DMS53 (cell line): ENCODE measurements at places on chromosomes 12 and 14.
A peak's percentile ranks its signal among the peaks of the same experiment; 100 is the strongest.

- no peak for DNase-seq
Observed at GRCh38 chr12:56572288-56572687, 50.7 kb downstream of the RBMS2 start.

DNA sequence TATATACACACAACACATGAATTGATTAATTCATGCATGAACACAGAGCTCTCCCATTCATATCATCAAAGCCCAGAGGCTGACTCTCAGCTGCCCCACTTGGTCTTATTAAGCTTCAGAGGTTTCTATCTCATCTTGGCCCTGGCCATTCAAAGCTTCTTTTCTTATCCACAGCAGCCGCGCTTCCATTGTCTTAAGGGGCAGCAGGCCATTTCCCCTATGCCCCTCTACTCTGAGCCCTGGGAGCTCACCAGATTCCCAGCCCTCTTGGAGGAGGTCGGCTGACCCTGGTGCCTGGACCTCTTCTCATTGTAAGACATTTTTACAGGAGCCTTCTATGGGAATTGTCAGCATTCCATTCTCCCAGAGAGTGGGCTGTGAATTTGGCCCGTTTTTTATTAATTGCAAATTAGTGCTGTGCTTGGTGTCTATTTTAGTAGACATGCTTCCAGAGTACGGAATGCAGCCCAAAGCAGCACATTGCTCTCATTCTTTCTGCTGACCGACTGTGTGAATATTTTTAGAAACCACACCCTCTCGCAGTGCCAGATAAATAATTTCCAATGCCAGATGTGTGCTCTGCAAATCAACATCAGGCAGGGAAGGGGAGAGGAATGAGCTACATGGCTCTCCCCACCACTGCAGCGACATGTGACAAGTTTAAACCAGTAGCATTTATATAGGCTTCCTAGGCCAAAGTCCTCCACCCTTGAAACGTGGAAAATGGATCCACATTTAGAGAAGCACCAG is 58.5 kb downstream of the NUAK1 start:
- DNase-seq: no peak

GRCh38 chr14:67622675-67623074 is 3.0 kb downstream of the ARG2 start:
- peak; percentile 88 for DNase-seq

DNA sequence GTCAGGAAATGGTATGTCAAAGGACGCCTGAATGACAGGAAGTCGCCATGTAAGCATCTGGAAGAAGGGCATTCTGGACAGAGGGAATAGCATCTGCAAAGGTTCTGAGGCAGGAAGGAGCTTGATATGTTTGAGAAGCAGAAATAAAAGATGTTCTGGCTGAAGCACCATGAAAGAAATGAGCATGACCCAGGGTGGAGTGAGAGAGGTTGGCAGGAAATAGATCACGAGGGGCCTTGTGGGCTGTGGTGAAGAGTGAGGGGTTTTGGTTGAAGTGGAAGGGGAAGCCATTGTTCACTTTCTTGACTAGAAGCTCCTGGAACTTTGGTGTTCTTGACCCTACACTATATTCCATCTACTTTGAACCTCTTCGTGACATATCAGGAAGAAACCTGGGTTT is 99.4 kb upstream of the PARP11 start:
- no peak for DNase-seq

- DNase-seq: no peak
Observed at GRCh38 chr14:72646861-72647528, 246.9 kb downstream of the DPF3 start.

DNA sequence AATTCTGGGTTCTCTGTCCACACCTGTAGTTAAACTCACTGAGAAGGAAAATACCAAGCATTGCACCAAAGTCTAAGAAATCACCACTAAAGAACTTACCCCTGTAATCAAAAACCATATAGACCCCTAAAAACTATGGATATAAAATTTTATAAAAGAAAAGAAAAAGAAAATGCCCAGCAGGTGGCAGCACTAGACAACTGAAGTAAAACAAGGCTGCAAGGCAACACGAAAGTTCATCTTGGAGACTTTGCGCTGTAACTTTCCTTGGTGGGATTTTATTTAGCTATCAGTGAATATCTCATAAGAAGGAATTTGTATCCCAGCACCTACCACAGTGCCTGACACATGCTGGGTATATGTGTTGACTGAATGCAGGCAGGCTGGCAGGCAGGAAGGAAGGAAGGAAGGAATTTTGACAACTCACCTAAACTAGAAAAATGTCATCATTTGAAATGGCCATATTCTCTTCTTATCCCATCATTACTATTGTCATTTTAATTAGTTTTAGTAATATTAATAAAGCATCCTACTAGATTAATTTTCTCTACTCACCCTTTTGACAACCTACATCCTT is 68.2 kb upstream of the ETV6 start:
- peak; percentile 92 for DNase-seq

GRCh38 chr14:75720842-75721498 is 59.9 kb downstream of the TTLL5 start:
- DNase-seq: no peak

GRCh38 chr14:97444248-97444647 is 647.1 kb downstream of the VRK1 start:
- no peak for DNase-seq

DNA sequence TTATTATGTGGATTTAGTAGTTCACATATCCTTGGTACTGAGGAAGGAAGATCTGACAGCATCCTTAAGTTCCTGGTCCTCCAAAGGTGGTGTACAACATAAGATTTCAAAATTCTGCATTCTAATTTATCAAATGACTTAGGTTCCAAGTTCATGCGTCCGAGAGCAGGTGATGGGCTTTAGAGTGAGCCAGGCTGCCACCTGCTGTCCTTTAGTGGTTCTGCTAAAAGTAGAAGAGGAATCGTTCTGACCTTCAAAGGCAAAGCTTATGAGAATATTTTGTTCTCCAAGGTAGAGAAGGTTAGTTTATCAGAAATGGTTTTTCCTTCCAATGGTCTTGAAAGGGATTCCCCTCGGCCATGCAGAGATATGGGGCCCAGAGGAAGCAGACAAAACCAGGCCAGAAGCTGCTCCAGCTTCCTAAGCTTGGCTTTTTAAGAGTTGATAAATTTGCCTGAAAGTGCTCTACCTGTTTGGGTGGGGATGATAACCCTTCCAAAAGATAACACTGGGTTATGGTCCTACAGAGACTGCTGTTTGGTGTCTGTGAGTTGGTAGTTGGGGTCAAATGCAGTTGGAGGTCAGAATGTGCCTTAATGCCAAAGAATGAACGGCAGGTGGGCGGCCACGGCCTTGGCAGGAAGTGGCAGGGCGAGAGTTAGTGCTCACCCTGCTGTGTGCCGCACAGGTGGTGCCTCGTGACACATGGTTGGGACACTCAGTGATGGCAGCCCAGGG is 29.1 kb upstream of the LRTM2 start:
- DNase-seq: peak; percentile 93

DNA sequence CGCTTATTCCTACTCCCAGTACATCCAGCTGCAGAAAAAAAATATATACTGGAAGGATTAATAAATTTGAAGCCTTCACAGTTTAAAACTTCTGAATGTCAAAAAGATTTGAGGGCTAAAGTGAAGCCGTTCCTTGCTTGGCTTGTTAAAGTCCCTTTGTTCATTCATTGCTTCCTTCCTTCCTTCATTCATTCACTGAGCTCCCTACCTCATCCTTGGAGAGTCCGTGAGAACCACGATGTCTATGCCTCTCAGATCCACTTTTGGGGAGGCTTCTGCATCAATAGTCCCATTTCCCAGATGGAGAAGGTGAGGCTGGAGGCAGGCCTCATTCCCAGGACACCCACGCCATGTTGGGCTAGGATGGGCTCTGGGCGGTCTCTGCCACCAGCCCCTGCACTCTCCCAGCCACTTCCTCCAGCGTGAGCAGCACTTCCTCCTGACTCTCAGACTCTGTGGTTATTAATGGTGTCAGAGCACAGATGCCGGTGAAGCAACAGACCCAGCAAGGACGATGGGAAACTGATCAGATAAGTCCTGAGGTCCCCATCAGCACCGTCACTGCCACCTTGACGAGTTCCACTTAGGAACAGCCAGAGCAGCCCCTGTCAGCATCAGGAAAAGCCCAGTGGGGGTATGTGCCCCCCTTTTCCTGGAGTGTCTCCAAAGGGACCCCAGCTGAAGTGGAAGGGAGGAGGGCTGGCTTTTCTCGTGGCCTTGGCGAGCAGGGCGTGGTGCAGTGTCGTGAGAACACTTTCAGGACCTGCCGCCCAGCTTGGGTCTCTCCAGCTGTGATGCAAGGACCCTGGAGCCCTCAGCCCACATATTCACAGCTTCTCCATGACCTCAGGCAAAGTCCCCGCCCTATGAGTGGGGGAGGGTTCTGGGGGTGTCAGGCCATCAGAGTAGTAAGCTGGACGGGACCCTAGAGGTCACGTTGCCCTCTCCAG is 21.2 kb downstream of the ASB2 start:
- DNase-seq: no peak

DNA sequence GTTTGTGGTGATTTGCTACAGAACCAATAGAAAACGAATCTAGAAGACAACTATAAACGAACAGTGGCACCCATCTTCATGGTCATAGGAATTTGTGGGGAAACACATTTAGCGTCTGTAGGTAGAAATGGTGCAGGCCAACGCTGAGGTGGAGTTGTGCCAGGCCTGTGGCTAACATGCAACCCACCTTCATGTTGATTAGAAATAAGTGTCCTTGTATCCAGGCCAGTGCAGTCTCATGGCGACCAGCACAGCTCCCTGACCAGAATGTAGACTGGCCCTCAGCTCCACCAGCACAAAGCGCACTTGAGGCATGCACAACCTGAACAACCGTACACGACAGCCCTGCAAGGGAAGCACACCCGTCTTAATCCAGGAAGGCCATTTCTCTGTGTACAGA is 187.0 kb downstream of the TMEM132D start:
- no peak for DNase-seq

DNA sequence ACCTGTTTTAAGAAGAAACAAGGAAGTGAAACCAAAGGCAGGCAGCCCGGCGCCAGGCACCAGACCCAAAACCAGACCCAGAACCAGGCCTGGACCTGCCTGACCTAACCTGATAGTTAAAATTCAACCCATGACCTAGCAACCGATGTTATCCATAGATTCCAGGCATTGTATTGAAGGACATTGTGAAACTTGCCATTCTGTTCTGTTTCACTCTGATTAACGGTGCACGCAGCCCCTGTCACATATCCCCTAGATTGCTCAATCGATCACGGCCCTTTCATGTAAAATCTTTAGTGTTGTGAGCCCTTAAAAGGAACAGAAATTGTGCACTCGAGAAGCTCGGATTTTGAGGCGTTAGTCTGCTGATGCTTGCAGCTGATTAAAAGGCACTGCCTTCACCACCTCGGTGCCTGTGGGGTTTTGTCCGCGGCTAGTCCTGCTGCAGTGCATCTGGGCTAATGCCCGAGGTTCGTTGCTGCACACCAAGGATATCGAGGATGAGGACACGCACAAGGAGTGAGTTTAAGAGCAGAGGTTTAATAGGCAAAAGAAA is 262.5 kb upstream of the TMEM132C start:
- no peak for DNase-seq

GRCh38 chr14:32707742-32708500 is 230.8 kb upstream of the NPAS3 start:
- no peak for DNase-seq

- DNase-seq: peak; percentile 96
Observed at GRCh38 chr12:48351022-48351708, 446 bp upstream of the ZNF641 start.
